ENCODE measurements at places on chromosomes 7 and 10. TPM values are rescaled to one million over a fixed set of nuclear protein-coding genes. Genes with fewer than 3 reads are reported as not detected.
A peak's percentile ranks its signal among the peaks of the same experiment; 100 is the strongest.

The SRRM3 gene
- 16.1 TPM for total RNA-seq

The ENKUR gene
- not detected for total RNA-seq

The CDNF gene
- not detected for total RNA-seq

The TSPAN12 gene
- total RNA-seq = 21.0 TPM

The FAM221A gene
- total RNA-seq = 10.7 TPM

The CTNNA3 gene
- total RNA-seq = 3.4 TPM

The DLX6 gene
- total RNA-seq = 0.14 TPM

The NPC1L1 gene
- total RNA-seq = 0.54 TPM

The NOC3L gene
- total RNA-seq = 17.8 TPM

GRCh38 chr10:122154545-122155366, 116.3 kb upstream of the BTBD16 start:
- H3K36me3 ChIP-seq = no peaks in the 10 kb centered on the region
- H3K4me1 ChIP-seq = no peaks in the 10 kb centered on the region
- peak; percentile 82 for DNase-seq
- H3K27me3 ChIP-seq = no peaks in the 10 kb centered on the region

GRCh38 chr7:129615018-129615417, 3.5 kb downstream of the NRF1 start:
- H3K4me3 ChIP-seq = no peak overlapping the region
- H3K27me3 ChIP-seq = no peaks in the 10 kb centered on the region
- H3K36me3 ChIP-seq = no peaks in the 10 kb centered on the region
- no peak for DNase-seq
- no peak overlapping the region for H3K27ac ChIP-seq
- H3K4me1 ChIP-seq = peaks cover 56% of the 10 kb centered on the region

- peaks cover 8% of the 10 kb centered on the region for H3K36me3 ChIP-seq
- no peaks in the 10 kb centered on the region for H3K4me1 ChIP-seq
- no peaks in the 10 kb centered on the region for H3K27me3 ChIP-seq
- no peak overlapping the region for H3K27ac ChIP-seq
- no peak for DNase-seq
Observed at GRCh38 chr10:103632247-103632642, 138.7 kb downstream of the NEURL1 start.

- peaks cover 14% of the 10 kb centered on the region for H3K36me3 ChIP-seq
- no peak overlapping the region for H3K4me3 ChIP-seq
- H3K4me1 ChIP-seq = peaks cover 6% of the 10 kb centered on the region
Observed at GRCh38 chr10:389261-389790, 254.1 kb downstream of the ZMYND11 start.

DNA sequence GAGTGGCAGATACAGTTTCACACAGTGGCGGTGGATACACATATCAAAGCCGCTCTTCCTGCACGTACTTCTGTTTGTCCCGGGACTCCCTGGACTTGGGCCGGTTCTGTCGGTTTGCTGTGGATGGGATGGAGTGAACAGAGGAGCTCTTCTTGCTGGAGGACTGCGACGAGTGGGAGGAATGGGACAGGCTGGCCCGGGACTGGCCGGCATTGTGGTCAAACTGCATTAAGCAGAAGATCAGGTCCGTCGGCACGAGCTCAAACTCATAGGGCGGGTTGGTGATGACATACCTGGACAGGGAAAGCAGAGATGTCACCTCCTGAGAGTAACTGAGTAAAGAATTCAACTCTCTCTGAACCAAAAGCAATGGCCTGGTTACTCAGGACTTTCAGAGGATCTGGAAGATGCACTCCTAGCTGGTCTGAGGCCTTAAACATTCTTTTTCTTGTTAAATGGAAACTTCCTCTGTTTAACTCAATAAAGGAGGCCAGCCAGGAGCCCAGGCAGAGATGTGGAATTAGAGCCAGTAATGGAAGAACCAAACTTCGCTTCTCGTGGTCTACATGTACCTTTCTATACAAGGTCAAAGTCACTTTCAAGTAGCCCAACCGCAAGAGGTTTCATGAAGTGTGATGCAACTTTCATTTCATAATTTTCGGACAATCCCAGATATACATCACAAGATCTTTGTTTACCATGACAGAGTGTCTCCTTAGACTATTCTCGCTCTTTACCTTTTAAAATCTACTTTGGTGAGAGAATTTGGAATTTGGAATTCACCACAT, 750.2 kb downstream of the KCNMA1 start:
- H3K4me1 ChIP-seq = peaks cover 58% of the 10 kb centered on the region
- H3K27me3 ChIP-seq = no peaks in the 10 kb centered on the region
- H3K27ac ChIP-seq = no peak overlapping the region
- H3K4me3 ChIP-seq = no peak overlapping the region

DNA sequence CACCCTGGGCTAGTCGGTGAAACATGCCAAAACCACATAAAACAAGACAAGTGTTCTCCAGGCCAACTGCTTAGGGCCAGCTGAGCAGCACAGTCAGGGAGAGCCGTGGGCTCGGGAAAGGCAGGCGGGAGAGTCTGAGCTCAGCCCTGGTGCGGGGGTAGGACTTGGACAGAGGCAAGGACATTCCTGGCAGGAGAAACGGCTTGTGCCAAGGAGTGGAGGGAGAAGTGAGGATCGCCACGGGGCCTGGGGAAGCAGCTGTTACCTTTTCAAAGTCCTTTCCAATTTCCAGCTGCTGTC, 4.2 kb downstream of the ELN start:
- H3K36me3 ChIP-seq = peaks cover 22% of the 10 kb centered on the region
- H3K4me3 ChIP-seq = no peak overlapping the region
- peak overlapping the region; percentile 90 for H3K27ac ChIP-seq
- peak; percentile 93 for DNase-seq
- H3K4me1 ChIP-seq = peaks cover 90% of the 10 kb centered on the region
- no peaks in the 10 kb centered on the region for H3K27me3 ChIP-seq

- no peak for DNase-seq
- H3K36me3 ChIP-seq = no peaks in the 10 kb centered on the region
- H3K27ac ChIP-seq = no peak overlapping the region
- no peaks in the 10 kb centered on the region for H3K4me1 ChIP-seq
Observed at GRCh38 chr10:121653608-121654007, 55.4 kb upstream of the FGFR2 start.

DNA sequence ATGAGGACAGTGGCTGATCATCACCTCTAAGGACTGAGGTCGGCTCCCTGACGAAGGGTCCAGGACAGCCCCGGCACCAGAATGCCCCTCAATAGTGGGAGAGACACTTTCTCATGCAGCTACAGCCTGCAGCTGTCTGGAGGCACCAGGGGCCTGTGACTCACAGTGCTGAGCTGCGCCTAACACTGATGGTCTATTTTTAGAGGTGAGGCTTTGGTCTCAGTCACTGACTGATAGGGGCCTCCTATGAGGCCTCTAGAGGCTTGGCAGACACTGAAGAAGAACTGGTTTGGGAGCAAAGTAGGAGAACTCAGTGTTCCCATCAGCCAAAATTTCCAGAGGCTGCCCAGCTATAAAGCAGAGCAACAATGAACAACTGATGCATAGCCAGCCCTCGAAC, 130.1 kb downstream of the COBL start:
- DNase-seq = no peak
- no peaks in the 10 kb centered on the region for H3K36me3 ChIP-seq

DNA sequence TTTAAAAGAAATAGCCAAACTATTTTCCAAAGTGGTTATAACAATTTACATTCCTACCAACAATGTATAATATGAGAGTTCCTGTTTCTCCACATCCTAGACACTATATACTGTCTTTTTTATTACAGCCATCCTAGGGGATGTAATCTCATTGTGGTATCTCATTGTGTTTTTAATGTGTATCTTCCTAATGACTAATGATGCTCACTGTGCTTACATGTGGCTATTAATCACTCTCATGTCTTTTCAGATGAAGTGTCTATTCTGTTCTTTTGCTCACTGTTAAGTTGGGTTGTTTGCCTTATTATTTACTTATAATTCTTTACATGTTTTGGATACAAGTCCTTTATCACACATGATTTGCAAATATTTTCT, 71.8 kb downstream of the ZNF438 start:
- H3K4me1 ChIP-seq = no peaks in the 10 kb centered on the region
- H3K27me3 ChIP-seq = no peaks in the 10 kb centered on the region
- no peak overlapping the region for H3K27ac ChIP-seq
- no peak for DNase-seq
- H3K4me3 ChIP-seq = no peak overlapping the region

GRCh38 chr10:30247704-30248103, 101.4 kb downstream of the MTPAP start:
- no peaks in the 10 kb centered on the region for H3K4me1 ChIP-seq
- H3K4me3 ChIP-seq = no peak overlapping the region
- H3K36me3 ChIP-seq = no peaks in the 10 kb centered on the region
- no peak overlapping the region for H3K27ac ChIP-seq
- no peak for DNase-seq

DNA sequence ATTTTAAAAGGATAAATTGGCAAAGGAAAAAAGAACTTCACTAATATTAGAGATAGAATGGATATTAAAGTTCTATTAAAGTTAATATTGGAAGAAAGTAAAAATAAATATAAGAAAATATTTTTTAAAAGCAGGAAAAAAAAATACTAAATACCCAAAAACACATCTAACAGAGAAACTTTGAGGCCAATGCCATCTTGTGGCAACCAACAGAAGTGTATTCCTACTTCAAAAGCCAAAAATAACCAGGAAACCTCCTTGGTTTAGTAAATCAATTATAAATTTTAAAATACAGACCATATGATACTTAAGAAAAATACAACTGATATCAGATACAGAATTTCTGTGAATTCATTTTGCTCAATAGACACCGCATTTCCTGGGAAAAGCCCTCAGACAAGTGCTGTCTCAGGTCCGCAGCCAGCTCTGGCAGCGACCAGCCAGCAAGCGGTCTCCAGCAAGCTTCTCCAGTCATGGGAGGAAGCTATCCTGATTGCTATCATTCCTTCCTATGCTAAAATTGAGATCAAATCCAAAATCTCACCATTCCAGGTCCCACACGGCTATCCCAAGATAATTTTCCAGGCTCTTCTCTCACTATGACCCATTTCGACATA, 65.3 kb downstream of the LMBR1 start:
- DNase-seq = no peak
- H3K4me1 ChIP-seq = no peaks in the 10 kb centered on the region
- no peak overlapping the region for H3K4me3 ChIP-seq
- H3K36me3 ChIP-seq = no peaks in the 10 kb centered on the region
- no peak overlapping the region for H3K27ac ChIP-seq

DNA sequence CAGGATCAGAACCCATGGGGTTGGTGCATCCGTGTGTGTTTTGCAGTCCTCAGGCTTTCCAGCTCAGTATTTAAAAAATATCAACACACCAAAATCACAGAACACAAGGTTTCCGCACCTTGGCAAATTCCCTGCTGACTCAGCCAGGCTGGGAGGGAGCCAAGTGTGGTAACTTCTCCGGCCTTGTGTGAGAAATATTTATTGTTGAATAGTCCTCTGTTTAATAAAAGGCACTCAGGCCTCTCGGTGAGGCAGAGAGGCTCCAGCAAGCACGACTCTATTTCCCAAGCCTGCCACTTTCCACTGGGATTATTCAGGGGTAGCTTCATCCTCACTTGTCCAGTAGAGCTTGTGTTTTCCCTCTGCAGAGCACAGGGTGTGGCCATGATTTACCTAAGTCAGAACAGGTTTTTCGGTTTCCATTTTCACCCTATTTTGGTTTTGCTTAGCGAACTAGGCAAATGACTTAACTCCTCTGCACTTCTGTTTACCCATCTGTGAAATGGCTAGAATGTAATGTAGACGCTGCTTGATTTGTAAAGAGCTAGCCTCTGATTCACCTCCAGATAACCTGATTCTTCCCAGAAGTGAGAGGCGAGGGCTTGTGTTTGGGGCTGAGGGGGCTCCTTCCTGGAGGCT, 13.0 kb upstream of the CHST15 start:
- peak; percentile 93 for DNase-seq
- H3K36me3 ChIP-seq = no peaks in the 10 kb centered on the region

- H3K36me3 ChIP-seq = no peaks in the 10 kb centered on the region
- H3K27me3 ChIP-seq = no peaks in the 10 kb centered on the region
- peak overlapping the region; percentile 99 for H3K27ac ChIP-seq
- H3K4me3 ChIP-seq = peak overlapping the region; percentile 98
- H3K4me1 ChIP-seq = peaks cover 48% of the 10 kb centered on the region
Observed at GRCh38 chr10:31320550-31321211, 1.7 kb downstream of the ZEB1 start.

GRCh38 chr7:48876087-48876486, 48.3 kb upstream of the CDC14C start:
- H3K27ac ChIP-seq = no peak overlapping the region
- H3K27me3 ChIP-seq = no peaks in the 10 kb centered on the region
- no peaks in the 10 kb centered on the region for H3K4me1 ChIP-seq
- no peak for DNase-seq

GRCh38 chr7:54992871-54993475, 25.8 kb upstream of the EGFR start:
- H3K27ac ChIP-seq = no peak overlapping the region
- H3K4me3 ChIP-seq = no peak overlapping the region
- DNase-seq = no peak
- no peaks in the 10 kb centered on the region for H3K36me3 ChIP-seq
- H3K27me3 ChIP-seq = no peaks in the 10 kb centered on the region

GRCh38 chr7:75962607-75963380, 31.6 kb downstream of the TMEM120A start:
- H3K4me3 ChIP-seq = no peak overlapping the region
- no peak for DNase-seq
- H3K36me3 ChIP-seq = no peaks in the 10 kb centered on the region
- H3K27ac ChIP-seq = peak overlapping the region; percentile 95

DNA sequence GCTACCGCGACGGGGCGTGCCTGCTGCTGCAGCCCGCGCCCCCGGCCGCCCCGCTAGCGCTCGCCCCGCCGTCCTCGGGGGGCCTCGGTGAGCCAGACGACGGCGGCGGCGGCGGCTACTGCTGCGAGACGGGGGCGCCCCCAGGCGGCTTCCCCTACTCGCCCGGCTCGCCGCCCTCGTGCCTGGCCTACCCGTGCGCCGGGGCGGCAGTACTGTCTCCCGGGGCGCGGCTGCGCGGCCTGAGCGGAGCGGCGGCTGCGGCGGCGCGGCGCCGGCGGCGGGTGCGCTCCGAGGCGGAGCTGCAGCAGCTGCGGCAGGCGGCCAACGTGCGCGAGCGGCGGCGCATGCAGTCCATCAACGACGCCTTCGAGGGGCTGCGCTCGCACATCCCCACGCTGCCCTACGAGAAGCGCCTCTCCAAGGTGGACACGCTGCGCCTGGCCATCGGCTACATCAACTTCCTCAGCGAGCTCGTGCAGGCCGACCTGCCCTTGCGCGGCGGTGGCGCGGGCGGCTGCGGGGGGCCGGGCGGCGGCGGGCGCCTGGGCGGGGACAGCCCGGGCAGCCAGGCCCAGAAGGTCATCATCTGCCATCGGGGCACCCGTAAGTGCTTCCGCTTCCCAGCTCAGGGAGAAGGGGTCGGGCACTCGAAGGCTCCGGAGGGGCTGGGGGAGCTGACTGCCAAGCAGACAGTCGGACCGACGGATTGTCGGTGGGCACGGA, 761 bp downstream of the PTF1A start:
- peaks cover 57% of the 10 kb centered on the region for H3K27me3 ChIP-seq
- no peaks in the 10 kb centered on the region for H3K4me1 ChIP-seq
- no peak overlapping the region for H3K27ac ChIP-seq

DNA sequence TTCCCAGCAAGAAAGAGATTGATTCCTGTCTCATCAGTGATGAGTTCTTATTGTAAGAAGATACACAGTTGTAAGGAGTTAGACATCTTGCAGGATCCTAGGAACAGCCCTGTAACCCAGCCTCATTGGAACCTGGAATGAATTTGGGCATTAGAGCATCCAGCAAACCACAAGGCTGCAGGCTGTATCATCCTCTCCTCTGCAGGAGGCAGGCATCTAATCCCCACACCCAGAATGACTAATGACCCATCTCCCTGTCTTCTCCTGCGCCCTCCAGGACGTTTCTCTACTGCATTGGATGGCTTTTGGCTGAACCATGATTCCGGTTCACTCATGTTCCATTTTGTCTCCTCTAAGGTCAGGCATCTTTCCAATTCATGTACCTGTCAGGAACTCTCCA, 233.9 kb downstream of the POU6F2 start:
- no peak overlapping the region for H3K27ac ChIP-seq
- no peaks in the 10 kb centered on the region for H3K4me1 ChIP-seq
- no peak overlapping the region for H3K4me3 ChIP-seq
- H3K27me3 ChIP-seq = no peaks in the 10 kb centered on the region
